OCI-LY7 (cell line): ENCODE measurements at places on chromosomes 13 and 19.

- no peak for DNase-seq
Measured at GRCh38 chr13:43953370-43953769, 73.7 kb downstream of the LACC1 start.

GRCh38 chr13:30584051-30584731 lies 33.5 kb upstream of the USPL1 start:
- no peak for DNase-seq

- no peak for DNase-seq
Measured at GRCh38 chr19:18263324-18264136, 10.7 kb downstream of the IQCN start.

DNA sequence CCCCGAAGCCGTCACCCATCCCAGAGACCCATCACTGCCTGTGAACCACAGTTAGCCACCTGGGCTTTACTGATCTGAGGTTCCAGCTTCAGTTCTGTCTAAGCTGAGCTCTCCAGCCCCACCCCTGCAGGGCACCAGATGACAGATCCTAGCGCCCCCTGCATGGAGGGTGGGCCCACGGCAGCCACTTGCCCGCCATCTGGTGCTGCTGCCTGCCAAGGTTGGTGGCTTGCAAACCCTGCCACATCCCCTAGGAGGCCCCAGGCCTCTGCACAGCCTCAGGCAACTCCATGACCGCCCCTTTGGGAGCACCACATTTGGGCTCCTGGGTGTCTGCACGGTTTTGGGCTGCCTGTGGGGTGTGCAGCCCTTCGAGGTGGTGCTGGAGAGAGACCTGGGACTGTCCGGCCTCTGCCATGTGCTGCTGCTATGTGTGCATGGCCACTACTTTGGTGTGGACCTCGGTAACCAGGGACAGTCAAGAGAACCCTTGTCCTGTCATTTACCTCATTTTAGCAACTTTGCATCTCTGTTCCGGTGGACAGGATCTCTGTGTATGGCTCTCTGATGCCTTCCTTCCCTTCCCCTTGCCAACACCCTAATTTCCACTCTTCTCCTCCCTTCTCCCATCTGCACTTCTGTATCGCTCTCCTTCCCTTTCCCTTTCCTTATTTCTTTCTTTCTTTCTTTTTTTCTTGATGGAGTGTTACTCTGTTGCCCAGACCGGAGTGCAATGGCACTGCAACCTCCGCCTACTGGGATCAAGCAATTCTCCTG lies 17.4 kb upstream of the SDHAF1 start:
- DNase-seq, result peak; percentile 73

- peak; percentile 86 for DNase-seq
Measured at GRCh38 chr13:40433577-40433976, 232.9 kb downstream of the FOXO1 start.

GRCh38 chr19:10553087-10553667 lies 9.5 kb downstream of the ATG4D start:
- DNase-seq, result peak; percentile 41

GRCh38 chr19:11197291-11198174 lies at the start of gene KANK2:
Gene KANK2 (minus strand): TSS chr19:11197545. CDS start chr19:11194511, 3,034 bp downstream.
- DNase-seq, result peak; percentile 86

DNA sequence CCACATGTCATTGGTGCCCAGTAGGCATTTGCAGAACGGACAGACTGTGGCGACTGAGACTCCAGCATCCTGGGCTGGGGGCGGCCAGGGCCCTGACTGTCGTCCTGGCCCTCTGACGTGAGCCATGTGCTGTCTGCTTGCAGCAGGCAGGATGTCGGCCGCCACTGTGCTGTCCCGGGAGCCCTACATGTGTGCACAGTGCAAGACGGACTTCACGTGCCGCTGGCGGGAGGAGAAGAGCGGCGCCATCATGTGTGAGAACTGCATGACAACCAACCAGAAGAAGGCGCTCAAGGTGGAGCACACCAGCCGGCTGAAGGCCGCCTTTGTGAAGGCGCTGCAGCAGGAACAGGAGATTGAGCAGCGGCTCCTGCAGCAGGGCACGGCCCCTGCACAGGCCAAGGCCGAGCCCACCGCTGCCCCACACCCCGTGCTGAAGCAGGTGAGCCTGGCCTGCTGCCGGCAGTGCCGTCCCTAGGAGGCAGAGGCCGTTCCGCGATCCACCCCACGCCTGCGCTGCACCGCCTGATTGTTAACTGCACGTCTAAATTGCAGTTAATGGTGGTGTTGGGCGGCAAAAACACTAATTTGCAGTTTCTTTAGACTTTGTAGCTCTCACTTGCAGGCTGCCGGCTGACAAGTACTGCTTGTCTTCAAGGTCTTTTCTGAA lies 14.2 kb downstream of the TSSK6 start:
- no peak for DNase-seq
